Stomach (tissue), 19 donors: ENCODE measurements at places on chromosomes 3 and 15. TPM values are rescaled to one million over a fixed set of nuclear protein-coding genes. Genes with fewer than 3 reads are reported as not detected.

- DNase-seq: no peak
These were observed 276.2 kb upstream of the PLSCR5 start for GRCh38 chr3:146881356-146881755.

- DNase-seq: no peak
These were observed 106.5 kb downstream of the CHSY1 start for GRCh38 chr15:101145362-101145761.

- DNase-seq: no peak
These were observed 112.4 kb upstream of the TLE3 start for GRCh38 chr15:70210076-70210475.

GRCh38 chr3:172100482-172100881 is 61.1 kb downstream of the FNDC3B start:
- no peak for DNase-seq

DNA sequence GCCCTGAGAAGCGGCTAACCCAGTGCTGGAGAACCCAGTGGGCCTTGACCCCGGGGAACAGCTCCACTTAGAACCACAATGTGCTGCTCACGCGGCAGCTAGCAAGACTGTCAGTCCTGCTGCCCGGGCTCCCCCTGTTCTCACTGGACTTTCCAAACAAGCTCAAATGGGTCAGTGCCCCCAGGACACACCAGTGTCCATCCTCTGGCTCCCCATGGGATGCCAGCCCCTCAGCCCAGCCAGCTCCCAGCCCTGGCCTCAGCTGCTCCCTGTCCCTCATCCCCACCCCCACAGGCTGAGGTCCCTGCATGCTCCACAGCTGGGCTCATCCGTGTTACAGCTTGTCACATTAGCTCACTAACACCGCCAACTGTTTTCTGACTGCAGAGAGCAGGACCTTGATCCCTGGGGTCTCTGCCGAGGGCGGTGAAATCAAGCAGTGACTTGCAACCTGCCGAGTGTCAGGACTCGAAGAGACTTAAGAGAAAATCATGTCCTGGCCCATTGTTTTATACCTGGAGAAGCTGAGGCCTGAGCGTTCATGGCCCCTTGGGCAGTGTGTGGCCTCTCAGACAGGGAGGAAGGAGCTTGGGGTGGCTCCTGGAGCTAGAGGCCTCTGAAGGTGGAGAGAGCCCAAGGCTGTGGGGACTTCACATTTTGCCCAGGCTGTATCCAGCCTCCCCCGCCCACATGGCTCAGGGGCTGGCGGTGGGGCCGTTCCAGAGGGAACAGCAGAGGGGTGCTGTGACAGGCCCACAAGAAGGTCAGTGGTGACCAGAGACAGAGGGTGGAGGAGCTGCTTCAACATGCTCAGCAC is 157.5 kb downstream of the MEGF11 start:
- no peak for DNase-seq

DNA sequence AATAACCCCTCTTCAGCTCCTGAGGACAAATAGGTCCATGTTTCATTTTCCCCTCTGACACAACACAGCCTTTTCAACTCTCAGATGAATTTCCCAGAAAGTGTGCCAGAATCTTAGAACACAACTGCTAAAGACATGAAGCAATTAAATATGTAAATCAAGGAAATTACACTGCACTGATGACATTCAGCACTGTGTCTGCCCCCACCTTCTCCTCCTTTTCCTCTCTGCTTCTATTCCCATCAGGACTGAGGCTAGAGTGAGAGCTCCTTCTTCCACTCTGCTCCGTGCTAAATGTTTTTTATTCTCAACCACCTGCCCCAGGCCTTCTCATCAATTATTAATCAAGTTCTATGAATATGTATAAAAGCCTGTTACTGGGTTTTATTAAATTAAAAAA is 596.1 kb downstream of the TUSC7 start:
- no peak for DNase-seq

GRCh38 chr15:36622197-36622795 is 42.9 kb downstream of the CDIN1 start:
- no peak for DNase-seq

- no peak for DNase-seq
These were observed 62.3 kb downstream of the CHSY1 start for GRCh38 chr15:101189409-101190091.

DNA sequence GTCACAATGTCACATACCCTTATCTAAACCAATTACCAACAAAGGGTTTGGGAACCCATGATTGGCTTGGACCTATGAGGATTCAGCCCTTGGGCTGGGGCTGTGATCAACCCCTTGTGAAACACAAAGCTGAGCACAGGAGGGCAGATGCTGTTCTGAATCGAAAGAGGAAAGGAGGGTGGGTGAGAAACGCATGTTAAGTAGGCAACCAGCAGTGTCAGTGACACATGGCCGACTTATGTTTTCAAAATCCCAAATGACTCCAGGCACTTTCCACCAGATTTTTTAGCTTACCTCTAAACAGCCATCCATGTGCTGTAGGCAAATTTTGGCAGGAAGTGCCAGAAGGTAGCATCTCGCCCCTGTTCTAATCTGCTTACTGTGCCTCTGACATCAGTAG is 34.1 kb upstream of the KLHL25 start:
- DNase-seq: no peak

DNA sequence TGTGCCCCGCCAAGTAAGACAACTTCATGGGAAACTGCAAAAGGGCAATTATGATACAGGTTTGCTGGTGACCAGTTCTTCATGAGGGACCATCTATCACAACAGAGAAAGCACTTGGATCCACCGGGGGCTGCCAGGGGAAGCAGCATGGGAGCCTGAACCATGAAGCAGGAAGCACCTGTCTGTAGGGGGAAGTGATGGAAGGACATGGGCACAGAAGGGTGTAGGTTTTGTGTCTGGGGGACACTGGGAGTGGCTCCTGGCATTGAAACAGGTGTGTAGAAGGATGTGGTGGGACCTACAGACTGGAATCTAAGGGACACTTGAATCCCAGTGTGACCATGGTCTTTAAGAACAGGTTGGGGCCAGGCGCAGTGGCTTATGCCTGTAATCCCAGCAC is 22.6 kb downstream of the MKRN2 start:
- no peak for DNase-seq

GABRG3 gene
- not detected for total RNA-seq

GRCh38 chr15:74392902-74393301 is 25.5 kb upstream of the CYP11A1 start:
- DNase-seq: no peak

GHSR gene
- total RNA-seq: not detected

- DNase-seq: no peak
These were observed 184.1 kb upstream of the GPR149 start for GRCh38 chr3:154614078-154614477.

DNA sequence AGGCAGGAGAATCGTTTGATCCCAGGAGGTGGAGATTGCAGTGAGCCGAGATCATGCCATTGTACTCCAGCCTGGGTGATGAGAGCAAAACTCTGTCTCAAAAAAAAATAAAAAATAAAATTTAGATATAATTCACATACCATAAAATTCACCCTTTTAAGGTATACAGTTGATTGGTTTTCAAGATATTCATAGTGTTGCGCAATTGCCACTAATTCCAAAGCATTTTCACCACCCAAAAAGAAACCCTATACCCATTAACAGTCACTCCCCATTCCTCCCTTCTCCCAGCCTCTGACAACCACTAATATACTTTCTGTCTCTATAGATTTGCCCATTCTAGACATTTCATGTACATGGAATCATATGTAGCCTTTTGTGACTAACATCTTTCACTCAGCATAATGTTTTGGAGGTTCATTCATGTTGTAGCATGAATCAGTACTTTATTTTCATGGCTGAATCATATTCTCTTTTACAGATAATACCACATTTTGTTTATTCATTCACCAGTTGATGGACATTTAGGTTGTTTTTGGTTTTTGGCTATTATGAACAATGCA is 116.7 kb downstream of the RASA2 start:
- no peak for DNase-seq

IGDCC3 gene
- total RNA-seq: 5.8 TPM

DNA sequence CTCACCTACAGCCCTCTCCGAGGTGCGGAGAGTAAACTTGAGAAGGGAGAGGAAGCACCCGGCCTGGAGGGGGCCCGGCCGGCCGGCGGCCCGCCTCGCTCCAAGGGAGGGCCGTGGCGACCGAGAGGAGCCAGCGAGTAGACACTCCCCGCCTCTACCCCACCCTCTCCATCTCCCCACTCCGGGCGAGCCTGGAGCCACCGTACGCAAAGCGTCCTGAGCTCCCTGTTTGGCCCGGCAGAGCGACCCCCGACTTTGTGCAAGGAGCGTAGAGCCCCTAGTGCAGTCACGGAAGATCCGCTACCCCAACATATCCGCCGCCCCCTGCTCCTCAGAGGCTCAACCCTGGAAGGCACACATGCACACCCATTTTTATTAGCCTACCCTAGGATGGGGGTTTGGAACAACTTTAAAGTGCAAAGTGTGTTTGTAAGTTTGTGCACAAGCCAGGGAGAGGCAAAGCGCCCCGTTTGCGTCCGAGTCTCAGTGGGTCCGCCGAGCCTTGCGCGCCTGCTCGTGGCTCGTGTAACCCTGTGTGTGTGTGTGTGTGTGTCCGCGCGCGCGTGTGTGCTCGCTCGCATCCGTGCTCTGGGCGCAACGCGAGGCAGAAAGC is 508 bp upstream of the SMAD6 start:
- peak; percentile 33 for DNase-seq

MESP2 gene
- total RNA-seq: not detected

- peak; percentile 29 for DNase-seq
These were observed 109.6 kb upstream of the FXR1 start for GRCh38 chr3:180802837-180803236.

DNA sequence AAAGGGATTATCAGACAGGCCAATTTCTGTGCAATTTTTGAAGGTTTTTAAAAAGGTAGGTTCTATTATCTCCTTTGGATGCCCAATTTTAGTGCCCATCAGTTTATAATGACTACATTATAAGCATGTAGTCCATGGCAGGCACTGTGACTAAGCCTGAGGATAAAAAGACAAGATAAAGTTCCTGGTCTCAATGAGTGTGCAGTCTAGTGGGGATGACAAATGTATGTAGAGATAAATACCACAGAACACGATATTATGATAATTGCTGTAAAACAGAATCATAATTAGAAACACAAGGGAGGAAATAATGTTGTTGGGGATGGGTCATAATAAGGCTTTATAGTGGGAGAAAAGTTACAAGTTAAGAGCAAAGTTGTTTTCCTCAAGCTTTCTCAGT is 163.1 kb downstream of the ZNF385D start:
- DNase-seq: no peak

- no peak for DNase-seq
These were observed 570 bp upstream of the NEDD4 start for GRCh38 chr15:55993804-55994560.

PIF1 gene
- 34.4 TPM for total RNA-seq

GRCh38 chr3:47455806-47456452 is 19.8 kb downstream of the SCAP start:
- DNase-seq: no peak

DNA sequence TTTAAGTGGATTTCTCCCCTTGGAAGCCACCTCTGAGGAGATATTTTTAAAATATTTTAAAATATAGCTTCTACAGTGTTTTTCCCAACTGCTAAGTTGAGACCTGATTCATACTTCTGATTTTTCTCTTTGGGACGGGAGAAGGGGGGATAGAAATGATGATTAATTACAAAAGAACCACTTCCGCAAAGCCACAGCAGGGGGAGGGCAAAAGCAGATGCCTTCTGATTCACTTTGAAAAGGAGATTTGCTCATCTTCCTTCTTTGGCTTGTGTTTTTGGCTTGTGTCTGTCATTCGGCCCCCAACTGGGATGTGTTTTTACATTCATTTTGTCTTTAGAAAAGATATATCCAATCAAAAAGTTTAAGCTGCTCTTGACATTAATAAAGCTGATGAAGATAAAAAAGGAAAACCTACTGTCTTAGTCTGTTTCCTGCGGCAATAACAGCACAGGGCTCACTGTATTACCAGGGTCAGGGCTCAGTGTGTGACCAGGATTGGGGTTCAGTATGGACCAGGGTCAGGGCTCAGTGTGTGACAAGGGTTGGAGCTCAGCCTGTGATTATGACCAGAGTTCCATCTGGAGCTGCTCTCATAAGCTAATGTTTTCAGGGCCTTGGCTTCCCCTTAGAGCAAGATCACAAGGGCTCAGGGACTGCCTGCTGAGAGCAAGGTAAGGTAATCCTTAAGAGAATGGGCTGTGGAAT is 223.2 kb downstream of the MTHFS start:
- DNase-seq: peak; percentile 9

GRCh38 chr3:179853176-179853575 is 183.6 kb downstream of the PEX5L start:
- DNase-seq: no peak

CEMIP gene
- total RNA-seq: not detected

- no peak for DNase-seq
These were observed 1045.0 kb downstream of the FHIT start for GRCh38 chr3:60206206-60206605.

- DNase-seq: no peak
These were observed 11.7 kb downstream of the SLC25A36 start for GRCh38 chr3:140953028-140953960.

KBTBD13 gene
- total RNA-seq: not detected

- no peak for DNase-seq
These were observed 39.8 kb upstream of the GMNC start for GRCh38 chr3:190902292-190902691.

- peak; percentile 82 for DNase-seq
These were observed at the start of gene RHOV for GRCh38 chr15:40873694-40874561. Gene RHOV, minus strand, starts transcription at chr15:40874234. Its CDS starts 95 bp downstream, at chr15:40874139.
